ENCODE measurements at places on chromosomes 7 and 10. TPM values are rescaled to one million over a fixed set of nuclear protein-coding genes. Genes with fewer than 3 reads are reported as not detected.

DNA sequence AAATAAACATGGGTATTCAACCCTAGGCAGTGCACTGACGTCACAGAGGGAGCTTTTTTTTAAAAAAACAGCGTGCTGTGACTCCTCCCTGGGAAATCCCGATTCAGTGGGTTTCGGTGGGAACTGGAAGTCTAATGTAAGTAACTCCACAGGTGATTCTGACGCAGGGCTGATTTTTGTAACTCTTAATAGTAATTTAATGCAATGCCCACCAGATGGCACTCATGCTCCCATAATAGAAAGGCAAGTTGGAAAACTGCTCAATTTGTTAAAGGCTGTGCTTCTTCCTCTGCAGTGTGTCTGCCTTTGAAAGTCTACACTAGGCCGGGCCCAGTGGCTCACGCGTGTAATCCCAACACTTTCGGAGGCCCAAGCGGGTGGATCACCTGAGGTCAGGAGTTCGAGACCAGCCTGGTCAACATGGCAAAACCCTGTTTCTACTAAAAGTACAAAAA lies 10.9 kb upstream of the RSU1 start:
- H3K4me3 ChIP-seq = no peak overlapping the region
- H3K36me3 ChIP-seq = peaks cover 3% of the 10 kb centered on the region
- peaks cover 2% of the 10 kb centered on the region for H3K27me3 ChIP-seq
- no peaks in the 10 kb centered on the region for H3K4me1 ChIP-seq

The TRIP6 gene
- 76.9 TPM for total RNA-seq

GRCh38 chr7:148318102-148318811 lies 272.3 kb upstream of the C7orf33 start:
- peaks cover 4% of the 10 kb centered on the region for H3K36me3 ChIP-seq
- H3K4me3 ChIP-seq = no peak overlapping the region
- peaks cover 15% of the 10 kb centered on the region for H3K4me1 ChIP-seq
- H3K27ac ChIP-seq = no peak overlapping the region
- H3K27me3 ChIP-seq = peaks cover 38% of the 10 kb centered on the region
- DNase-seq = no peak

DNA sequence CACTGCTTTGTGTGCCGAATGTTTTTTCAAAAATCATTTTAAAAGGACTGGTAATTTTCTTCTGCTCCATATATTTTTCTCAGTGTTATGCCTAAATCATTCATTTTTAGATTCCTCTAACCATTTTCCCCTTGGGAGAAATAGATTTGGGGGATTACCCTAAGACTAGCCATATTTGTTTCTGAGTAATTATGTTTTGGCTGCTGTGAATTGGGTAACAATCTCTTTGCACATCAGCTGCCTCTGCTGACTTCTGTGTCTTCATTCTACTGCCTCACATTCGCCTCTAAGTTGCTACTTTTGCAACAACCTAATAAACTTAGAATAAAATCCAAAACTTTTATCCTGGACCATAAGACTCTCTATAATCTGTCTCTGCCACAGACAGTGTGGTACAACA lies 18.5 kb upstream of the MRC1 start:
- H3K27me3 ChIP-seq = peaks cover 77% of the 10 kb centered on the region
- DNase-seq = no peak
- H3K36me3 ChIP-seq = no peaks in the 10 kb centered on the region
- H3K4me3 ChIP-seq = no peak overlapping the region

The GNAT3 gene
- not detected for total RNA-seq

DNA sequence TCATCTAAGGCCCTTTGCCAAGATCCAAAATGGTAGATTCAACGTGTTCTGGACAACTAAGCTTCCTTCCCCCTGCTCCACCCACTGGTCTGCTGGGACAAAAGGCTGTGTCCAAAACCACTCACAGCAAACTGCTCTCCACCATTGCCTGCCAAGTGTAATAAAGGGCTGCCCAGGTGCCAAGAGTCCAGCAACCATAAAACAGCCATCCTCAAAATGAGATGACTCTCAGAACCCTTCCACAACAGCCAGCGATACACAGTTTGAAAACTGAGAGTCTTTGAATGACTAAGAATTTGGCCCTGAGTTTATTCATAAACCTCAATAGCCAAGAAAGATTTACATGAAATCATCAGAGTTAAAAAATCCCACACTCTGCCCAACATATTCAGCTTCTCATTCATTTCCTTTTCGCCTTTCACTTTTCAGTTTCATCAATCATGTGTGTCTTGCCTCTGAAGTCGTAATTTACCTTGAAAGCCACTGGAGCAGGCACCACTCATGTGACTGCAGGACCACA lies 658.1 kb upstream of the MGMT start:
- H3K4me1 ChIP-seq = no peaks in the 10 kb centered on the region
- peak overlapping the region; percentile 9 for H3K27ac ChIP-seq
- H3K36me3 ChIP-seq = no peaks in the 10 kb centered on the region
- peaks cover 36% of the 10 kb centered on the region for H3K27me3 ChIP-seq
- no peak for DNase-seq
- H3K4me3 ChIP-seq = no peak overlapping the region

DNA sequence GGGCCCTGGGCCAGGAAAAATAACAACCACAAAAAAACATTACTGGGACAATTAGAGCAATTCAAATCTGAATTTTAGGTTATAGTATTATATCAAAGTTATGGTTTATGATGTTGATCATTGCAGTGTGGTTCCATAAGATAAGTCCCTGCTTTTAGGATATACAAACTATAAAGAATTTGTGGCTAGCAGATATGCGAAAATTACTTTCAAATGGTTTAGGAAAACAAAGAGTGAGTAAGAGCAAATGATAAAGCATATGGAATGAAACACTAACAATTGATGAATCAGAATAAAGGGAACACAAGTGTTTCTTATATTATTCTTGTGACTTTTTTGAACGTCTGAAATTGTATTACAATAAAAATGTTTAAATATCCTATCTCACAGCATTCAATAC lies 64.4 kb upstream of the HECTD2 start:
- no peak overlapping the region for H3K4me3 ChIP-seq
- no peaks in the 10 kb centered on the region for H3K36me3 ChIP-seq
- H3K27me3 ChIP-seq = no peaks in the 10 kb centered on the region
- no peak for DNase-seq
- H3K4me1 ChIP-seq = no peaks in the 10 kb centered on the region

The ERVW-1 gene
- total RNA-seq = not detected

The EVX1 gene
- not detected for total RNA-seq

The ICA1 gene
- total RNA-seq = 61.7 TPM

DNA sequence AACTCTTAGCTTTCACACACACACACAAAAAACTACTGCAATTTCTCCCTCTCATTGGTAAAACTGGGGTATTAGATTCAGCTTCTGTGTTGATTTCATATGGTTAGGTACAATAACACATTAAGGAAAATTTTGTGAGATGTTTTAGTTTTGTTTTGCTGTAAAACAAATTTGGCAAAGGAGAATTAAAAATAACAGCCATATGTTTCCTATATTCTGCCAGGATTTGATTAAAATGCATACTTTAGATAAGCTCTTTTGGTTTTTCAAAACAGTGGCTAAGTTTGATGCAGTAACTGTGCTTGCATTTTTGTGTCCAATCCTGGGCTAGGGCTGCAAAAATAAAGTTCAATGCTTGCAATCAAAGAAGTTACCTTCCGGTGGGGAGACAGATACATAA lies 126.3 kb downstream of the CALCR start:
- no peak overlapping the region for H3K4me3 ChIP-seq
- H3K27me3 ChIP-seq = no peaks in the 10 kb centered on the region
- H3K4me1 ChIP-seq = peaks cover 23% of the 10 kb centered on the region
- no peak for DNase-seq
- no peaks in the 10 kb centered on the region for H3K36me3 ChIP-seq

- no peak overlapping the region for H3K27ac ChIP-seq
- H3K4me3 ChIP-seq = no peak overlapping the region
- H3K36me3 ChIP-seq = no peaks in the 10 kb centered on the region
- H3K27me3 ChIP-seq = peaks cover 3% of the 10 kb centered on the region
- DNase-seq = no peak
- H3K4me1 ChIP-seq = peaks cover 4% of the 10 kb centered on the region
These were observed 60.5 kb downstream of the SH2D4B start for GRCh38 chr10:80598084-80598798.

The ADRA2A gene
- total RNA-seq = 13.1 TPM

GRCh38 chr10:17181751-17182150 lies 19.7 kb downstream of the TRDMT1 start:
- no peaks in the 10 kb centered on the region for H3K36me3 ChIP-seq
- peaks cover 3% of the 10 kb centered on the region for H3K4me1 ChIP-seq
- H3K27ac ChIP-seq = peak overlapping the region; percentile 2
- H3K27me3 ChIP-seq = no peaks in the 10 kb centered on the region

GRCh38 chr10:73643362-73643761 lies 2.1 kb upstream of the MYOZ1 start:
- no peak overlapping the region for H3K27ac ChIP-seq
- no peaks in the 10 kb centered on the region for H3K36me3 ChIP-seq
- H3K27me3 ChIP-seq = peaks cover 24% of the 10 kb centered on the region

DNA sequence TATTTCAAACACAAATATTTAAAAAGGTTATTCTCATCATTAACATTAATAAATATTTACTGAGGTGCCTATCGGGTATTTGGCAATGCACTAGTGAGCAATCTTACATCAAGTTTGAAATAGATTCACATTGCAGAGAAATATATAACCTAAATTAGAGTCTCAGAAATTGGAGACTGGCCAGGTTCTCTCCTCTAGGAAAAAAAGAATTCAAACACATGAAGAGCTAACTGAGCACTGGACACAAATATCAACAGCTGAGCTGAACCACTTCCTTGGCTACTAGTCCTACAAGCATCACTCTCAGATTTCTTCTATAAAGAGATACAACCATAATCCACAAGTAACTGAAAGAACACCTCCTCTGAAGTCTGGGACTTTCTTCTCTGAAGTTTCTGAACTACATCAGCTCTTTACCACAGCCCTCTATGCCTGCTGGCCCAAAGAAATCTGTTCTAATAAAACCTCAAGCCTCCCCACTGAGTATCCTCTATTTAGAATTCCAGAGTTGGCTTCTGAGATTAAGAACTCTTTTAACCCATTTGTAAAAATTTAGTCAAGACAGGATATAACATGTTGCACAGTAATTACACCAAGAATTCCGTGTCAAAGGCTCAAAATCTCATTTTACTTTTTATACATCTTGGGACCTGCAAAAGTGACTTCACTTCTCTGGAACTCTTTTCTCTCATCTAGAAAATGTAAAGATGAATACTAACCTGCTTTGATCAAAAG lies 45.2 kb downstream of the MTERF1 start:
- no peaks in the 10 kb centered on the region for H3K36me3 ChIP-seq
- DNase-seq = no peak
- H3K4me3 ChIP-seq = no peak overlapping the region
- peaks cover 5% of the 10 kb centered on the region for H3K4me1 ChIP-seq
- H3K27ac ChIP-seq = peak overlapping the region; percentile 11

DNA sequence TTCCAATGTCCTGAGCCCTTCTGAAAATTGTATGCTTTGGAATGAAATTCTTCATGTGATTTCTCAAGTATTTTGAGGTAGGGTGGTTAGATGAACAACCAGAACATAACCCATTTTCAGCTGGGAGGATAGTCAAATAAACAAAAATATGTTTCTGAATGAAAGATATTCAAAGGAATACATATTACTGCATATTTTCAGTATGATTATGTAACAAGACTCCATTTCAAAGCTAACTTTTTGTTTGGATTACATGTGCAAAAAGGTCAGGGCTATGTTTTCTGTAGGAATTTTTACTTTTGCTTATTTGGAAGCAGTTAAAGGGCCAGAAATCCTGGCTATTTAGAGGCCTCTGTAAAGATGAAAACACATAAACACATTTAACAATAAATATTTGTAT lies 27.7 kb downstream of the CDK6 start:
- no peak for DNase-seq
- no peak overlapping the region for H3K4me3 ChIP-seq
- no peaks in the 10 kb centered on the region for H3K36me3 ChIP-seq
- peaks cover 4% of the 10 kb centered on the region for H3K4me1 ChIP-seq

The STRA8 gene
- not detected for total RNA-seq

The GIMAP1 gene
- total RNA-seq = not detected

The SUN1 gene
- total RNA-seq = 157 TPM

GRCh38 chr7:135189221-135189662 lies 18.7 kb upstream of the CYREN start:
- H3K27me3 ChIP-seq = no peaks in the 10 kb centered on the region
- peaks cover 27% of the 10 kb centered on the region for H3K36me3 ChIP-seq
- no peak for DNase-seq

GRCh38 chr7:28107960-28108359 lies 72.6 kb downstream of the JAZF1 start:
- H3K27me3 ChIP-seq = peaks cover 10% of the 10 kb centered on the region
- peaks cover 20% of the 10 kb centered on the region for H3K4me1 ChIP-seq
- H3K36me3 ChIP-seq = no peaks in the 10 kb centered on the region

DNA sequence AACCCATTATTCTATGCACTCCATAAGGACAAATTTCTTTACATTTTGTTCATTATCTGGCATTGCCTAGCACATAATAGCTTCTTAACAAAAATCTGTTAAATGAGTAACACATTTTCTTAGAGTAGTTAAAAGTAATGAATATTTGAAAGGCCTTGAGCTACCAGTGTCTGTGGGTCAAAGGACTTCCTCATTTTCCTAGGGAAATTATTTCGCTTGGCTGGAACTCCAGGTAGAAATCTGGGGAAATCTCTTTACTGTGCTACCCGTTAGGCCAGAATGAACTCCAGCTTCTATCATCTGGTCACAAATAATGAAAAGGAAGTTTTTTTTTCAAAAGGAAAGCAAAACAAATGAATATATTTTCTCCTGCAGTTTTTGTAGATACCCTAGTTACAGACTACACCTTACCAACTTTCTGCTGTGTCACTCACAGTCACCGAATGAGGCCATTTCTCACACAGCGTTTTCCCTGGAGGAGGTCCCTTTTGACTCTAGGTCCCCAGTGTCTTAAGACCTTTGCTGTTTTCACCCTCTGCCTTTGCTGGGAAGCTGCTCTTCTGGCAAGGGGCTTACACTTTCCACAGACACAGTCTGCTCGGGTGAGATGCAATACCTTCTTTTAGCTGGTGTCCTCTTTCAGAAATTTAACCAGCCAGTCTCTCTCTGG lies 1.6 kb downstream of the SAMD9L start:
- no peak for DNase-seq
- no peak overlapping the region for H3K4me3 ChIP-seq
- H3K27me3 ChIP-seq = peaks cover 9% of the 10 kb centered on the region
- no peaks in the 10 kb centered on the region for H3K36me3 ChIP-seq
- H3K4me1 ChIP-seq = peaks cover 4% of the 10 kb centered on the region
- H3K27ac ChIP-seq = peak overlapping the region; percentile 58

DNA sequence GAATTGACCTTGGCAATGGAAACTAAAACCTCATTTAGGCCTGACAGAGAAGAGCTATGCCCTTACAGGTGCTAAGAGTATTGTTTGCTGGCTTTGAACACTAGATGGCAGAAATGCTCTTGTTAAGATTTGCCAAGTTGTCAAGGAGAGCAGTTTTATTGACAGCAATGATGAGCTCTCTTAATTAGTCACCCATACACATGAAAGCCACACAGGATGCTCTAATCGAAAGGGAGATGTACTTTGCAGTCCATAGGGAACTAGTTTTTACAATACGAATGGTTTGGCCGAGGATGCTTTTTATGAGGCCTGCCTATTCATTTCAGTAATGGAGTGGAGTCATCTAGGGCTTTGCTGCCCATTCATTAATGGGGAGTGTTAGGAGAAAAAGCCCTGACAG lies 45.4 kb upstream of the MBL2 start:
- no peaks in the 10 kb centered on the region for H3K27me3 ChIP-seq
- no peaks in the 10 kb centered on the region for H3K36me3 ChIP-seq
- peaks cover 10% of the 10 kb centered on the region for H3K4me1 ChIP-seq
- H3K27ac ChIP-seq = no peak overlapping the region
- no peak overlapping the region for H3K4me3 ChIP-seq

- H3K4me1 ChIP-seq = no peaks in the 10 kb centered on the region
- H3K27me3 ChIP-seq = no peaks in the 10 kb centered on the region
- H3K4me3 ChIP-seq = no peak overlapping the region
- no peak for DNase-seq
- H3K27ac ChIP-seq = no peak overlapping the region
These were observed 48.5 kb downstream of the NXPH1 start for GRCh38 chr7:8481752-8482446.
